ENCODE measurements at places on chromosomes 5 and 9.

GRCh38 chr9:75910731-75911130 is 20.3 kb downstream of the PCSK5 start:
- DNase-seq, result no peak

- no peak for DNase-seq
These were observed 545.0 kb downstream of the MTRR start for GRCh38 chr5:8413975-8414374.

DNA sequence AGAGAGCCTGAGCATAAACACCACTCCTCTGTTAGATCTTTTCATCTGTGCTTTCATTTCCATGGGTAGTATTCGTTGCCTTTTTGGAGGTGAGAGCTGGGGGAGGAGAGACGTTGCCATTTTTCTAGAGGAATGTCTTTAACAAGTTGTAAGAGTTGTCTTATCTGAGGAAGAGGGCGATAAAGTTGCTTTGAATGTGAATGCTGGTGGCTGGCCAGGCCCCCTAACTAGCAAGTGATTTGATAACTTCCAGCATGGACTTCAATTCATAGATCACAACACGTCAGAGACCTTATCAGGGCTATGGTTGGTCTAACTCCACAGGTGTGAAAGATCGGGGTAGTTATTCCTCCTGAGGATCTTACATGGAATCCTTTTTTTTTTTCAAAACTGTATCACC is 30.0 kb upstream of the AOPEP start:
- no peak for DNase-seq

GRCh38 chr9:112572416-112572815 is 85.8 kb downstream of the KIAA1958 start:
- no peak for DNase-seq

DNA sequence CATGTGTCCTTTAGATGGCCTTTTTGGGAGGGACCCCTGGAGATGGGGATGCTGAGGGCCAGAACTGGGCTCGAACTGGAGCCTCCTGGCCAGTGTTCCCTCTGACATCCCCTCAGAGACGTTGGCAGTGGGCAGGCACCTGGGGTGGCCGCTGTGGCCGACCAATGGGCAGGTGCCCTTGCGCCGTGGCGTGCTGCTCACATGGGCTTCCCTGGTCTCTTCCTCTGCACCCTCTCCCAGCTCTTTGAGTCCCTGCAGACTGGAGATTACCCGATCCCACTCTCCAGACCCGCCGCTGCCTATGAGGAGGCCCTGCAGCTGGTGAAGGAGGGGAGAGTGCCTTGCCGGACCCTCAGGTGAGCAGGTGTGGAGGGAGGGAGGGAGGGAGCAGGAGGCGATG is 19.9 kb upstream of the DOLPP1 start:
- DNase-seq, result no peak
